ENCODE measurements at places on chromosomes 3 and 15.

GRCh38 chr3:24196526-24196925 lies 251.4 kb downstream of the NR1D2 start:
- no peak for DNase-seq

DNA sequence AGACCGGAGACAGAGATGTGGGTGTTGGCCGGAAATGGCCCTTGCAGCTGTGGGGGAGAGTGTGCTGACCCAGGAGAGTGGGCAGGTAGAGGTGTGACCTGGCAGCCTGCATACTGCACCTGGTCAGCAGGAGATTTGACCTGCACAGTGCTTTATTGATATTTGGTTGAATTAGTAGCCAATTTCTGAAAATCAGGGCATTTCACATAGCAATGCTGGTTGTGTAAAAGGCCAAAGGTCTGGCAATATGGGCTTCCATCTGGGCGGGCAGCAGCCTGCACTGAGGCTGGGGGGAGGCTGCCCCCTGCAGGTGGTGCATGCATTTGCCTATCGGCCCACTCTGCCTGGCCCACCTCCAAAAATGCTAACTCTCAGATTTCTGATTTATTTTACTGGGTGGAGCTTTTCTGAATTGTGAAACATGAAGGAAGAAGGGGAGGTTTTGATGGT lies 9.4 kb upstream of the MGLL start:
- no peak for DNase-seq

DNA sequence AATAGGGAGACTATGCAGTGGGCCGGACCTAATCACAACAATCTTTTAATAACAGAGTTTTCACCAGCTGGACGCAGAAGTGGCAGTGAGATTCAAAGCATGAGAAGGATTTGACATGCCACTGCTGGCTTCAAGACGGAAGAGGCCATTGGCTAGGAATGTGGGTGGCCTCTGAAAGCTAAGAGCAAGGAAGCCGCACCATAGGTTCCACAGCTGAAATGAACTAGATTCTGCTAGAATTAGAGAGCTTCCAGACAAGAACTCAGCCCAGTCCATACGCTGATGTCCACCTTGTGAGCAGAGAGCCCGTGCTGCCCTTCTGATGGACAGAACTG lies 6.9 kb upstream of the NCBP2 start:
- no peak for DNase-seq

DNA sequence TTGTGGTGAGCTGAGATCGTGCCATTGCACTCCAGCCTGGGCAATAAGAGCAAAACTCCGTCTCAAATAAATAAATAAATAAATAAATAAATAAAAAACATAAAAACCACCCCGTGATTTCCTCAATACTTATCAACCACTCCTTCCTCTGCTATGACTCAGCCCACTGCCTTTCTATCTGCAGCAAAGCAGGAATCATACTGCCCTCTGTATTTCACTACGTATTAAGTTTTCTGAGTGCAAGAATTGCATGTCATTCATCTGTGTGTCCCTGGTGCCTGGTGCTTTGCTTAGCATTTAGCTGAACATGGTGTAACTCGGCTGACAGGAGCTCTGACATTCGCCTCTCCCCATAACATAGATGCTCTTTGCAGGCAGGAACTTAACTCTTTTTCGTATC lies 7.1 kb downstream of the LSG1 start:
- no peak for DNase-seq

DNA sequence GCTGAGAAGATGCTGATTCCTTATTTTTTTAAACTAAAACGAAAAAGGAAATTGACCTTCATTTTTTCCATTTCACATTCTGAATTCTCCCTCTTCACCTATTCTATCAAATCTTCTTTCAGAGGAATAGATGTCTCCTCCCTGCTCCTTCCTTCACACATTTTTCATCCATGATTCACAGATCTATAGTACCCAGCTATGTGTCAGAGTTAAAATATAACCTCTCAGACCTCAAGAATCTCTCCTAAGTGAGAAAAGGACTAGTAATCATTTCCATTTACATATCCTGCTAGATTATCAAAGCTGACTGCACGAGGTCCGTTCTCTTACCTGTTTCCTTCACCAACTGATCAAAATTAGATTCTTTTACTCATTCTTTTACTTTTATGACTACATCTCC lies 1297.6 kb upstream of the ALCAM start:
- DNase-seq = no peak

GRCh38 chr15:32898414-32898813 lies 180.6 kb downstream of the GREM1 start:
- no peak for DNase-seq

GRCh38 chr3:194150252-194150934 lies 14.4 kb downstream of the HES1 start:
- DNase-seq = no peak

- no peak for DNase-seq
Observed at GRCh38 chr3:124854009-124854408, 33.2 kb downstream of the ITGB5 start.

DNA sequence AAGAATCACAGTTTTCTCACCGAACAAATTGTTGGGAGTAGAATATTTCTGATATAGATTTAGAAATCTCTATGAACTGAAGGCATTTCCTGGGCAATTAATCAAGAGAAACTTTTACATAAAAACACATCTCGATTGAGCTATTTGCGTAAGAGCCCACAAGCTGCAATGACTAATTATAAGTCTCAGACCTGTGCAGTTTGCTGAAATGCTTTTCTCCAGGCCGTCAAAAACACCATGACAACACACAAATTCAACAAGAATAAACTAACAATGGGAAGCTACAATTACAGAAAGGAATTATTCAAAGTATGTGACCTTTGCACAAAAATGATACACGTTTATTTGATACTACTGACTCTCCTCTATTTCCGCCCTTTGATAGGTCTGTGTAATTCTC lies 481.2 kb upstream of the WNT5A start:
- DNase-seq = no peak

GRCh38 chr15:92629276-92629974 lies 26.1 kb downstream of the FAM174B start:
- no peak for DNase-seq

- DNase-seq = no peak
Observed at GRCh38 chr3:197880491-197881269, 69.3 kb upstream of the RPL35A start.

DNA sequence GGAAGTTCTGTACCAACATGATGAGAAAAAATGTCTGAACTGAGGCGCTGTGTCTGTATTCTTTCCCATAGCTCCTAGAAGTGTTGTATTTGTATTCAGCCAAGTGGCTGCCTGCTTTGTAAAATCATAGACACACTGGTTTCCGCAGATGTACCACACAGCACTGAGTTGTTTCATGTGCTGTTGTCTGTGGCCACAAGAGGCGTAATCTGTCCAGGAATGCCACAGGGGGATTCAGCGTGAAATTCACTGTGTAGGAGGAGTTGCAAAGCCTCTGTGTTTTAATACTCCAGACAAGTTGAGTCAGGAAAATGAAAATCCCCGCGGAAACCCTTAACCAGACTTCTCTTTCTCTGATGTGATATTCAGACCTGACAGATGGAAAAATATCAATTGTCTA lies 462.2 kb downstream of the NSUN3 start:
- no peak for DNase-seq

GRCh38 chr3:46902188-46902631 lies 24.7 kb downstream of the PTH1R start:
- no peak for DNase-seq

DNA sequence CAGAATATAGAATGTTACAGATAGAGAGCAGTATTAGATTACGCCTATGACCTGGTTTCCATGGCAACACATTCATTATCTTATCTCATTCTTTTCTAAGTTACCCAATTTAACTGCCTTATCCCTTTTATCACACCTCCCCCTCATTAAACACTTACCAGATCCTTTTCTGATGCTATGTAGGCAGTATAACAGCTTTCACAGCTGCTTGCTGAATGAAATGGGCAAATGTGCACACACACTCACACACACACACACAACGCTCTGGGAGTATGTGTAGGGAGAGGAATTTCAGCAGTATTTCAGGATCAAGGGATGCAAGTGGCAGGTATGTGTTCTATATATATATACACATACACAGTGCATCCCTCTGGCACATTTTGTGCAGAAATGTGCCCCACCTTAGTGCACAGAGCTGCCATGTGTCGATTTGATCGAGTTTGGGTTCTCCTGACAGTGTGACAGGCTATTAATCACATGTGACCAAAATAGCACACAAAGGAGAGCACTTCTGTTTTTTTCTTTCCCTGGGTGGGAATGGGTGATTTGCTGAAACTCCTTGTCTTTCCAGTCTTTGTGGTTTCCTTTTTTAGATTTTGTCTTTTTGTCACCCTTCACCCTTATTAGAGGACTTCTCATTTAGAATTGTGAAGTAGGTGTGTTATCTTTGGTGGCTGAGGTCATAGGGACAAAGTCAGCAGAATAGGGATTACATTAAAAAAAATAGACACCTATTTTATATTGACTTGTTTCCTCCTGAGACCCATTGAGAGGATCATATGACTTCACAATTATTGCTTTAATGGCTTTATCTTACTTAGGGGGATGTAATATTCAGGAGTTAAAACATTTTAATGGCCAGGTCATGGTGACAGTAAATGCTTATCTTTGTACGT lies 553.7 kb downstream of the PDCD6IP start:
- DNase-seq = no peak

- DNase-seq = no peak
Observed at GRCh38 chr15:51837792-51838251, 8.4 kb downstream of the TMOD3 start.

DNA sequence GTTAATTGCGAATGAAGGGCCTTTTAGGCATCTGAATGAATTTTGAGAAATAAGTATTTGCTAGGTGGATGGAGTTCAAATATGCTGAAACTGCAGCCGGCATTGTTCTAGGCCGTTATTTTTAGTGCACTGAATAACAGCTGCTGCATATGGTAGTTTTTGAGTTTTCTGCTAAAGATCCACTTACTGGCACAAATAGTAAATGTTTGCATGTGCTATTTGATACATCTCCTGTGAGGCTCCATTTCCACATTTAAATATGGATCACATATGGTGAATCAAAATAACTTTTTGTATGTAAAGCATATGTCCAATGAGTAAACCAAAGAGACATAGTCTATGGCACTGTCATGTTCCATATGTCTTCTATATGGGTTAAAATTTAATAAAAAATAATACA lies 56.7 kb upstream of the CNTN4 start:
- no peak for DNase-seq

GRCh38 chr15:50380089-50380488 lies 25.1 kb upstream of the GABPB1 start:
- no peak for DNase-seq

DNA sequence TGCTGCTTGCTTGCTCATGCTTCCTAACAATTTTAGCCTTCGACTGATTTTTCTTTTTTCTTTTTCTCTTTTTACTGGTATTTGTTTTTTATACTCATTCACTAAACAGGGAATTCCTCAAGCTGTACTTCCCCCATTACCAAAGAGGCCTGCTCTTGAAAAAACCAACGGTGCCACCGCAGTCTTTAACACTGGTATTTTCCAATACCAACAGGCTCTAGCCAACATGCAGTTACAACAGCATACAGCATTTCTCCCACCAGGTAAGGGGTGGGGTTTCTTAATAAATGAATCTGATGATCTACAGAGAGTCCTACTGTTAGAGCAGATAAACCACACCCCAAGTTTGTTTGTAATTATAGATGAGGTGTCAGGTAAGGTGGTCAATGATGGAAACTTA lies 178.8 kb downstream of the MBNL1 start:
- DNase-seq = no peak

- DNase-seq = no peak
Observed at GRCh38 chr15:25849157-25849921, 13.8 kb downstream of the ATP10A start.

DNA sequence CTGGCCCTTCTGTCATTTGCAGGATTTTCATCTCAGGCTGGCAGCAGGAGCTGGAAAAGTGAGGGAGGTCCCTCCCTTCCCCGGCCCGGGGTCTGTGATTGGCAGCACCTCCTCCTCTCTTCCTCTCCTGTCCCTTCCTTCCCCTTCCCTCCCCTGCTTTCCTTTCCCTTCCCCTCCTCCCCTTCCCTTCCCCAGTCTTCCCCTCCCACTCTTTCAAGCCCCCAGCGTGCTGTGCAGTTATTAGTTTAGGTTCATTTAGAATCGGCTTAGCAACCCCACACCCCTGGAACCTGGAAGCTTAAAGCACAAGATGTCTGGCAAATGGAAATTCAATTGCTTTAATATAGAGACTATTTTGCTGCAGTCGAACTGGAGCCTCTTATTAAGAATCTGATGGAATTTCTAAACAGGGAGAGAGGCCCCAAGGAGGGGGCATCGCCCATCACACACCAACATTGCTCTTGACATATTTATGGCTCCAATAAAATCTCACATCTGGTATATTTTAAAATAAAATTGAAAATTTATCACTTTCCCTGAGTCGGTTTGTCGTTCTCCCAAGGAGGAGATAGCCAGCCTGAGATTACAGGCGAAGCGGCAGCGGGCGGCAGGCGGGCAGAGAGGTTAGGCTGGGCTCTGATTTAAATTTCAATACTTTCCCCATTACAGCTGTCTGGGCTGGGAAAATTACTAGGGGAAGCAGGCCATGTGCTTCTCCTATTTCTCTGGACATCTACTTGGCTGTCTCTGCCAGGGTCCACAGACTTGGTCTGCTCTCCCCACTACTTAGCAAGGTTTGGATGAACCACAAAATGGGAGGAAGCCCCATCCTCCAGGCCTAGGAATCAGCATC lies 98.9 kb downstream of the LINGO1 start:
- no peak for DNase-seq

DNA sequence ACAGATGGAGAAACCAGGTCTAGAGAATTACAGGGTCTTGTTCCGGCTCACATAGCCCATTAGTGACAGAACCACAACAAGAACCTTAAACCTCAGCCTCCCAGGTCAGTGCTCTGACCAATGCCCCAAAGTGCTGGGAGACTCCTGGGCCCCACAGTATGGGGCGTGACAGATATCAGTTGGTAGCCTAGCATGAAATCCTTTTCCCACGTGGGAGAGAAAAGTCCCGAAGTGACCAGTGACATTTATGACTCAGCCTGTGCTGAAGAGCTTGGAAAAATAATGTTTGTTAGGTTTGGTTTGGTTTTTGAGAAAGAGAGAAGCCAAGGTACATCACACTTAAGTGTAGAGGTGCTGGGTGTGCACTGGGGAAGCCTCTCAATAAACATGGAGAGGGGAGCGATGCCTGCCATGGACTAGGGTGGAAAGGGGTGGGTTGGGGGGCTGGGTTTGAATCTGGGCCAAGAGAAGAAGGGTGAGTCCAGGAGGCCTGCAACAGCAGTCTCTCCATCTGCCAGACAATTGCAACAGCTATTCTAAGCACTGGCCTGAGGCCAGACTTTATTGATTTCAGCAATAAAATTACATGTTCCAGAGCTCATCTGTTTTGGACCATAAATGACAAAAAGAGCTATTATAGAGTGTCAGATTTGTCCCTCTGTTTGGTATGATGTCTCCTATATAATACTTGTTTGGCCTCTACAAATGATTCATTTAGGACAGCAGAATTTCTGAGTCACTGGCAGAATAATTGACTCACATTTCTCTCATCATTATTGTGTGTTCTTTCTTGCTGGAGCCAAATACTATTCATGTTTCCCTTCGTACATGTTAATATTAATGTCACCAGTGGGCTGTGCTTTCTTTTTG lies 43.4 kb downstream of the C2CD4A start:
- DNase-seq = no peak

DNA sequence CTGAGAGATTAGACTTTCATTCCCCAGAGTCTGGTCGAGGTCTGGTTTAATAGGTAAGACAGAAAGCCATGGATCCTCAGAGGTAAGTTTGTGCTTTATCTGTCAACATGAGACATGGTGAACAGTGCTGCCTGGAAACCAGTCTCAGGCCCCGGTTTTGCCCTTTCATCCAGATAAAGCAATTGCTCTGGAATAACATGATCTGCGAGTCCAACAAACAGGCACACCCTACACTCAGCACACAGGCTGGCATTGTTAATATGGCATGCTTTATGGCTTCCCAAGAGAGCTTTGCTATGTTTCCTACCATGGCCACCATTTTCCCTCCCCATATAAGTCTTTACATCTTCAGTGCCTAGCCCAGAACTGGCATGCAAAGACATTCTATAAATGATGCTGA lies 30.1 kb upstream of the MNS1 start:
- DNase-seq = no peak

Data from stimulated activated CD8-positive, alpha-beta memory T cell treated with anti-CD3 and anti-CD28 coated beads, Interleukin-7, amount 100 ng/mL, for 1 hour (primary cell).